ENCODE measurements at places on chromosomes 16 and 17. TPM values are rescaled to one million over a fixed set of nuclear protein-coding genes. Genes with fewer than 3 reads are reported as not detected.

The ZNF598 gene
- total RNA-seq, result 20.3 TPM

The HSPB9 gene
- total RNA-seq, result not detected

The PSMD12 gene
- total RNA-seq, result 46.6 TPM

The KRT39 gene
- 0.44 TPM for total RNA-seq

The NLE1 gene
- 24.4 TPM for total RNA-seq

The EXOC3L1 gene
- total RNA-seq, result 3.9 TPM

The TBC1D3 gene
- total RNA-seq, result not detected

The CLEC18C gene
- total RNA-seq, result 0.88 TPM

The ABI3 gene
- total RNA-seq, result 3.1 TPM

The TBC1D16 gene
- 39.0 TPM for total RNA-seq

The MT1A gene
- not detected for total RNA-seq

The ENPP7 gene
- total RNA-seq, result not detected

The DPEP3 gene
- total RNA-seq, result not detected

The CHD9NB gene
- total RNA-seq, result 0.93 TPM

The SLC46A1 gene
- 21.6 TPM for total RNA-seq

The RNF43 gene
- 4.8 TPM for total RNA-seq

The TOM1L2 gene
- 54.0 TPM for total RNA-seq

The PIEZO1 gene
- 61.1 TPM for total RNA-seq

The CCL14 gene
- 0.60 TPM for total RNA-seq

The MYH2 gene
- total RNA-seq, result 272 TPM

The CSH1 gene
- total RNA-seq, result not detected

The SPIRE2 gene
- total RNA-seq, result 16.1 TPM

The GSDMA gene
- total RNA-seq, result not detected

The KRTAP16-1 gene
- total RNA-seq, result not detected

The C17orf50 gene
- not detected for total RNA-seq

The NPIPA2 gene
- total RNA-seq, result 1.0 TPM

The SOX8 gene
- 58.4 TPM for total RNA-seq

The PARN gene
- total RNA-seq, result 47.6 TPM

The PER1 gene
- 75.9 TPM for total RNA-seq
